ENCODE measurements at places on chromosomes 12 and 14.

GRCh38 chr14:36988568-36988967, 183.8 kb downstream of the SLC25A21 start:
- no peak for DNase-seq

GRCh38 chr14:71597287-71597920, 334.8 kb upstream of the RGS6 start:
- DNase-seq = no peak

DNA sequence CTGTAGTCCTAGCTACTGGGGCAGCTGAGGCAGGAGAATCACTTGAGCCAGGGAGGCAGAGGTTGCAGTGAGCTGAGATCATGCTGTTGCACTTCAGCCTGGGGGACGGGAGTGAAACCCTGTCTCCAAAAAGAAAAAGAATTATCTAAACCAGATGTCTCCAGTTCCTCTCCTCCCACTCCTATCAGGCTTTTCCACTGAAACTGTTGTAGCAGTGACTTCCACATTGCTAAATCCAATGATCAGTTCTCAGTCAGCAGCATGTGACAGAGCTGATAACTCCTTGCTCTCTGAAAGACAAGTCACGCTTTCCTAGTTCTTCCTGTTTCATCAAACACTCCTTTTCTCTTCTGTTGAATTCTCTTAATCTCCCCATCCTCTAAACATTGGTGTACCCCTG, 8.6 kb downstream of the SLC38A6 start:
- DNase-seq = peak; percentile 80

DNA sequence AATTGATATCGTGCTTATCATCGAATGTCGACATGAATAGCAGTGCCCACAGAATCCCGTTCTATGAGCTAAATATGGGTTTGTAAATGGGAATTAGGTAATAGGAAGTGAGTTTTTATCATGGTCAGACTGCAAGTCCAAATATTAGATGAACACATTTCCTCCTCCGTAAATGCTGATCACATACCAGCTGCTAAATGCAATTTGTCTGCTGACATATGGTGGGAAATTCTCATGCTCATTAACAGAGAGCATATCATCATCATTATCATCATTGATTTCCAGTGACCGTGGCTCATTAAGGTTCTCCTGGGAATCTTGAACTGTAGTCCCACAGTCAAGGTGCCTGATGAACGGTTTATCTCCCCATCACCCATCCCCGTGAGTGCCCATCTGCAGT, 998.8 kb upstream of the TMEM132C start:
- DNase-seq = peak; percentile 38

GRCh38 chr14:76687611-76688382, 73.5 kb upstream of the VASH1 start:
- DNase-seq = no peak

Measured in MV-4-11 (cell line).